ENCODE measurements at places on chromosomes 13 and 19.

DNA sequence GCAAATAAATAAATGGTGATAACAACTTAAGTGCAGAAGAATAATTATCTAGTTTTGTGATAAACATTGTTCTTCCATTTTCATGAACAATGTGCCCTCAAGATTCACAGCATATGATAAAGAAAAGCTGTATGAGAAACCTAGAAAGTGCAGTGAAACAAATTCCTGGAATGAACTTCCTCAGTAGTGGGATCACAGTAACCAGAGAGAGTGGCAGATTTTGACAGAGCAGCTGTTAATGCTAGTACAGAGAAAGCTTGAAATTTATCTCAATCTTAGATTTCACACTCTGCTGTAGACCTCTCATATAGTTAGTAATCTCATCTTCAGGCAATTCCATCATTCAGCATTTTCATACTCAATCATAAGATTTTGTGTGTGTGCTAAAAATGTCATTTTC is 664.9 kb downstream of the PCDH9 start:
- DNase-seq = no peak

GRCh38 chr19:17843292-17843827 is 4.4 kb downstream of the JAK3 start:
- no peak for DNase-seq

DNA sequence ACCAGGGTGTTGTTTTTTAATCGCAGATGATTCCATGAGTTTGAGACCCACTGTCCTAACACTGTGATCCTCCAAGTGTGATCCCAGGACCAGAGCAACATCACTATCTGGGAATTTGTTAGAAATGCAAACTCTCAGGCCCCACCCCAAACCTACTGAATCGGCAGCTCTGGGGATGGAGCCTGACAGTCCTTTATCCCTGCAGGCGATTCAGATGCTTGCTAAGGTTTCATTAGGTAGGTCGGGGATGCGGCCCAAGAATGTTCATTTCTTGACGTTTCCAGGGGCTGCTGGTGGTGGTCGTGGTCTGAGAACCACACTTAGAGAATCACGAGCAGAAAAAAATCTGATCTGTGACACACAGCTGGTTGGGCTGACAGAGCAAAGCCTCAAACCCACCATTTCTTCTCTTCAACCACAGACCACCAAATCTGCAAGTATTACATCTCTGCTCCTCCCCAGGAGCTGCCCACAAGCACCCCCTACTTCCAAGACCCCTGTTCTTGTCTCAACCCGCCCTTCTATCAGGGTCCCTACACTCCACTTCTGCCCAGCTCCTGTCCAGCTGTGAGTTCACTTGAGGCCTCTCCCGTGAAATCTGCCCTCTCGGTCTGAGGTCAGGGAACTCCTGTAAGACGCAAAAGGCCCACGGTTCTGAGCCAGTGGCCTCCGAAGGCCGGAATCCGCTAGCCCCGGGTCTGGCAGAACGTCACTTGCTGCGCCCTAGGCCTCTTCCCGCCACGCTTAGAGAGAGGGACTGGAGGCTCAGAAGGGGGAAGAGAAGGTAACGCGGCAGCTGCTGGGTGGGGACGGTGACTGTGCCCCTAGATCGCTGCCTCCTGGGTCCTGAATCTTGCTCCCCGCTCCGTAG is 1.1 kb upstream of the FARP1 start:
- DNase-seq = peak; percentile 59

DNA sequence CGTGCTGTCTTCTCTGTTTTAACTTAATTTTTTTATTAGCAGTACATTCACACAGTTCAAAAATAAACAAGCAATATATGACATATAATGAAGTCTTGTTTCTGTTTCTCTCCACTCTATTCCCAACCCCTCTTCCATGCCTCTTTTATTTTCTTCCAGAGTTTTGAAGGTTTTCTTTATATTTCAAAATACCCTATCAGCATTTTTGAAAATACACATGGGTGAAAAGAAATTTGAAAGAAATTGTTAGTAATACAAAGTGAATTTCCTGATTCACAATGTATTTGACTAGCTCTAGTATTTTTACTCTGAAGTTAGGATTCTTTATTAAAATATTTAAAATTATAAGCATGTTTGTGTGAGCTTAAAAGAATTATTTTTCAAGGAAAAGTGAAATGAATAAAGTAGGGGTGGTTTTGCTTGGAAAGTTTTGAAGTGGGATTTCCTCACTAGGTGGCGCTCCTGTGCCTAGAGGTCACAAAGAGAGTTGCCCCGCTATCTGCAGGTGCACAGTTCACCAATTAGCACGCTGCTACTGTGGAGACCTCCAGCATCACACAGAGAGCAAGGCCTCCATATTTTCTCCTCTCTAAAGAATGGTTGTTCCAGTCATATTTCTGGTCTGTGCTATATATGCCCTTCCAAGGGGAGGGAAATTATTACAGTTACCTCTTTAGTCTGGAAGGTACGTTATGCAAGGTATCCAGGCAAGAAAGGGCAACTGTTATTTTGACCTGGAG is 37.6 kb downstream of the SOX21 start:
- no peak for DNase-seq

DNA sequence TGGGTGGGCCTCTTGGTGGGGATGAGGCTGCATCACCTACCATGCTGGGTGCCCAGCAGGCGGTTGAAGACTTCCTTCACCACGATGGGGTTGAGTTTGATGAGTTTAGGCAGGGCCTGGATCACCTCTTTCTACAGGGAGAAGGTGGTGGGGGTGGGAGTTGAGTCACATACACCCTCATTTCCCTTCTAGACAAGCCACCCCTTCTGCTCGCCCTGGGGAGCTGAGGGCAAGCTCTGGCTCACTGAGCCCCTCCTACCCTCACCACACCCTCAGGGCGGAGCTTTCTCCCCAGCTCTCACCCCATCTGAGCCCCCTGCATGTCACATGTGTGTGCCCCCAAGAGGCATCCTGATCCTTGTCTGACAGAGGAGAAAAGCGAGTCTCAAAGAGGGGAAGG is 7.6 kb upstream of the RSPH6A start:
- no peak for DNase-seq

- no peak for DNase-seq
Measured at GRCh38 chr19:44723299-44723951, 24.5 kb downstream of the CEACAM16 start.

DNA sequence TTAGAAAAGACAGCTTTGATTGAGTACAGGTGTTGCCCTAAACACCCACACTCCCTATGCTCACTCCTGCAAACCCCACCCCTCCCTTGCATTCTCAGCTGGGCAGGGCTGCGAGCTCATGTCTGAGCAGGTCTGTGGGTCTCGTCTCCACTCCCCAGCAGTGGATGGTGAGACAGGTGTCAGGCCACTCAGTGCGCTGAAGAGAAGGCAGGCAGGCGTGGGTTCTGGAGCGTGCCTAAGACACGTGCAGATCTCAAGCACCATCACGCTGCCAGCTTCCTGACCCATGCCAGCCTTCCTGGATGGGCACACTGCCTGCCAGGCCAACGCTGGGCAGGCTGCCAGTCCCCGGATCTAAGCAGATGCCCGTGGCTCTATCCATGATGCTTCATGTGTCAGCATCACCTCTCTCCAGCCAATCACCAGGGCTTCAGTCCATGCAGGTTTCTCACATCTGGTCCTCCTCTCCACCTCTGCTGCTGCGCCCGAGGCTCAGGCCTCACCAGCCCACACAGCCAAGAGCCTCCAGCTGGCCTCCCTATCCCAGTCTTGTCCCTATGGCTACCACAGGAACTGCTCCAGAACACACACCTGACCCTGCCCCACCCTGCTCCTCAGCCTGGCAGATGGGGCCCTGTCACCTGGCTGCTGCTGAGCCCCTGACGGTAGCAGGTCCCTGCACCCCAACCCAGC is 42.6 kb downstream of the EPS15L1 start:
- DNase-seq = peak; percentile 65
